ENCODE measurements at places on chromosomes 13 and 19.

DNA sequence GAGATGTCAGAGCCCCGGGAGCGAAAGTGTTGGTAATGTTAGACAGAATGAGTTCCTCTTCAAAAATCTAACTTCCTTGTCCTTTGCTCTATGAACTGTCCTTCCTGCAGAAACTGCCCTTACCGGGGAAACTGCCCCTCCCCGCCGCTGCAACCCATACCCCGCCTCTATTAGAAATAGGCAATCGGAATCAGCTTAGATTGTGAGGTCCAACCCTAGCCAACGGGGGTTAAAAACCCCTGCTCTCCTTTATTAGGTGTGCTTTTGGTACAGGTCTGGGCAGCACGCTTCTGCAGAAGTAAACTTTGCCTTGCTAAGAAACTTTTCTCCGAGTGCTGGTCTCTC, 11.5 kb upstream of the CAPNS1 start:
- DNase-seq, result peak; percentile 44

DNA sequence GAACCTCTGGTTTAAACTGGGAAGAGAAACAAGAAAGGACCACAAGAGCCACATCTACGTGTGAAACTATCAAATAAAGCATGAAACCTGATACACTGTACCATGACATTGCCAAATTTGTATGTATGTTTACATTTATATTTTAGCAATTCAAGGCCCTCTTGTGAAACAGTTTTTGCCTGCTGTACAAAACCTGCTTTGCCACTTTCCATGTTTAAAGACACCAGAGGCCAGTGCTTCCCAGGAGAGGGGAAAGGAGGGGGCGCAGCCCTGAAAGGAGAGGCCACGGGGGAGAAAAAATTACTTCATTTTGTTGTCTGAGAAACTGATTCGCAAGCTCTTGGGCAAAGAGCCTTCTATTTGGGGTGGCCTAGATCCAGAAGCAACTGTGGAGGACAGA, 124.8 kb downstream of the DCLK1 start:
- DNase-seq, result no peak

- DNase-seq, result no peak
These were observed 343.0 kb downstream of the PCDH9 start for GRCh38 chr13:66887088-66887487.

- DNase-seq, result no peak
These were observed 113.5 kb upstream of the EDNRB start for GRCh38 chr13:78032132-78032531.

DNA sequence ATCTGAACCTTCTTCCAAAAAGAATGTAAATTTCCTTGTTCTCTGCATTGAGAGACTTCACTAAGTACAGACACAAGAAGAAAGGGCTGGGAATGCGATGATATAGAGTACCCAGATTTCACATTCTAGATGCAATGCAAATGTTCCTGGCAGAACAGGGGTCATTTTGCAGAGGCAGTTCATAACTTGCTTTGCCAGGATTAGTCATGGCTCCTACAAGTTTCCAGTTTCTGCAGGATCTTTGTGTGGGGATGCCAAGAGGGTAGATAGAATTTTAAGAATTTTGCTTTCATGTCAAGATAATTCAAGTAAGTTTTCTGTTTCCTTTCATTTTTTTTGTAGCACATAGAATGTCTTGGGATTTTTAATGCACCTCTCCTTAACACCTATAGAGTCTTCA, 181.2 kb downstream of the FGF9 start:
- no peak for DNase-seq

GRCh38 chr19:44752816-44753625, 4.5 kb downstream of the BCL3 start:
- peak; percentile 92 for DNase-seq

- DNase-seq, result no peak
These were observed 93.1 kb downstream of the CYSLTR2 start for GRCh38 chr13:48746821-48747220.

DNA sequence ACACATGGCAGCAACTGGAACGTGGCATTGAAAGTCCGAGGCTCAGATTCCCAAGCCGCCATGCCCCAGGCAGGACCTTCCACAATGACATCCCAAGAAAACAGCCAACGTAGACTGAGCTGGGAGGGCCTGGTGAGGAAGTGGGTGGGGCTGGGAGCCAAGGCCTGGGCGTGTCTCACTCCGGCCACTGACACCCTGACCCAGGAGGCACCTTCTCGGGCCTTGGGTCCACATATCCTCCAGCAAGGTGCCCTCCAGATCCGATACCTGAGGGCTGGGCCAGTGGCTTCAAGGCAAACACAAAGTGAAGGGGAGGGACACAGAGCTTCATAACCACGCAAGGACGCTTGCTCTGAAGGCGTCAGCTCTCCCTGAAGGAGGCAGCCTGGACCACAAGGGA, 43.0 kb downstream of the RAB20 start:
- DNase-seq, result no peak

GRCh38 chr13:64283926-64284325, 2868.3 kb upstream of the PCDH20 start:
- DNase-seq, result no peak

GRCh38 chr13:93680329-93680728, 453.7 kb downstream of the GPC6 start:
- DNase-seq, result no peak

DNA sequence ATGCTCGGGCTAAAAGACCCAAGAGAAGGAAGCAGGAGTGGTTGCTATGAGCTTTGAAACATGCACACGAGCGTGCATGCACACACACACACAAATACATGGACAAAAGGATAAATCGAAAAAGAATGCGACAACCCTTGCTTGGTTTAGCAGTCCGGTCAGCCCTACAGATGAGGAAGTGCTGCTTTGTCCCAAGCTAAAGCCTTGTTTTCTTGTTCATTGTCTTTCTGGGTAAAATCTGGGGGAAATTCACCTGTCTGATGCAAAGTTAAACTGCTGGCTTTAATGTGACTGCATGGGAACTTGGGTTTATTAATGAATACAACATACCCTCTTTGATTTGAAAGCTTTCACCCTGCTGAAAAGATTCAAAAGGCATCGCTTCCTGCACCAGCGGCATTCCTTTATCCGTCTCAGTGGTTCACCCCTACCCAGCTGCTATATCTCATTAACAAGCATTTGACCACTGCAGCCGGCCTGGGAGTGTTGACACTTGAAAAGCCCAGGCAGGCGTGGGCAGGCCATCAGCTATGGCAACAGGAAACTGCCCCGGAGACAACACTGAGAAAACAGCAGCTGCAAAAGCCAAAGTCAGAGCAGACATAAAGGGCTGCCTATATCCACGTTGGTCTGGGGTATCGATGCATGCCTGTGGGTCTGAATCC, 301.7 kb downstream of the NDFIP2 start:
- DNase-seq, result peak; percentile 70

GRCh38 chr19:6423499-6424194, 964 bp downstream of the KHSRP start:
- peak; percentile 78 for DNase-seq

DNA sequence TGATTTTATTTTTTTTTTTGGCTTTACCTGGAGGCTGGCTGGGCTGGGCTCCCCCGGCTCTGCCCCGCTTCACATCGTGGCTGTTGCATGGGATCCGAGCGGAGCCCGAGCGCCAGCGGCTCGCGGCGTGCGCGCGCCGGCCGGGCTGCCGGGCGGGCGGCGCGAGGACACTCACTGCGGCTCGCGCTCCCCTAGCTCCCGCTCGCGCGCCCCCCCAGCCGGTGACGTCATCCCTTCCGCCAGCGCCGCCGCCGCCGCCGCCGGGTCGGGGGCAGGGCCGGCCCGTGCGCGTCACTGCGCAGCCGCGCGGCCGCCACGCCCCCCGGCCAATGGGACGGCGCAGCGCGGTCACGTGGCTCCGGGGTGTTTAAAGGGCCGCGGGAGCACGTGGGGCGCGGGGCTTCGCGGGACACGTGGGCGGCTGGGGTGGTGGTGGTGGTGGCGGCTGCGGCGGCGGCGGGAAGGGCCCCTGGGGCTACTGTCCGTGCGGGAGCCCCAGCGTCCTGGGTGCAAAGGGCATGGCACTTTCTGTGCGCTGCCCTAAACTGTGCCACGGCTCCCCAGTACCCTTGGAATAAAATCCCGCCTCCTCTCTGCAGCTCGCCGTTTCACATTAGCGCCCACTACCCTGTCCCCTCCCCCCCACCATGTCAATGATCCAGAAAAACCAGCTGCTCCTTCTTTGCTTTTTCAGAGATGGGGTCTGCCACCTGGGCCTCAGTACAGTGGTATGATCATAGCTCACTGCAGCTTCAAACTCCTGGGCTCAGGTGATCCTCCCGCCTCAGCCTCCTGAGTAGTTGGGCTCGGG, at the start of gene PTPRS:
Gene PTPRS (minus strand): TSS at position 176 of the 811 bp plus-strand sequence. CDS start 54,672 bp downstream, outside the sequence.
- DNase-seq, result peak; percentile 93

DNA sequence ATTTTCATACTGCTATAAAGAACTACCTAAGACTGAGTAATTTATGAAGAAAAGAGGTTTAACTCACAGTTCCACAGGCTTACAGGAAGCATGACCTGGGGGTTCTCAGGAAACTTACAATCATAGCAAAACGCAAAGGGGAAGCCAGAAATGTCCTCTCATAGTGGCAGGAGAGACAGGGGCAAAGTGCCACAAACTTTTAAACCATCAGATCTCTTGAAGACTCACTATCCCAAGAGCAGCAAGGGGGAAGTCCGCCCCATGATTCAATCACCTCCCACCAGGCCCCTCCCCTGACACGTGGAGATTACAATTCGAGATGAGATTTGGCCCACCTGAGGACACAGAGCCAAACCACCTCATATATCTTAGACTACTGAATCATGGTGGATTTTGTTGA, 198.7 kb downstream of the KCTD12 start:
- no peak for DNase-seq

- no peak for DNase-seq
These were observed 507.4 kb upstream of the KLF12 start for GRCh38 chr13:74641586-74641985.

DNA sequence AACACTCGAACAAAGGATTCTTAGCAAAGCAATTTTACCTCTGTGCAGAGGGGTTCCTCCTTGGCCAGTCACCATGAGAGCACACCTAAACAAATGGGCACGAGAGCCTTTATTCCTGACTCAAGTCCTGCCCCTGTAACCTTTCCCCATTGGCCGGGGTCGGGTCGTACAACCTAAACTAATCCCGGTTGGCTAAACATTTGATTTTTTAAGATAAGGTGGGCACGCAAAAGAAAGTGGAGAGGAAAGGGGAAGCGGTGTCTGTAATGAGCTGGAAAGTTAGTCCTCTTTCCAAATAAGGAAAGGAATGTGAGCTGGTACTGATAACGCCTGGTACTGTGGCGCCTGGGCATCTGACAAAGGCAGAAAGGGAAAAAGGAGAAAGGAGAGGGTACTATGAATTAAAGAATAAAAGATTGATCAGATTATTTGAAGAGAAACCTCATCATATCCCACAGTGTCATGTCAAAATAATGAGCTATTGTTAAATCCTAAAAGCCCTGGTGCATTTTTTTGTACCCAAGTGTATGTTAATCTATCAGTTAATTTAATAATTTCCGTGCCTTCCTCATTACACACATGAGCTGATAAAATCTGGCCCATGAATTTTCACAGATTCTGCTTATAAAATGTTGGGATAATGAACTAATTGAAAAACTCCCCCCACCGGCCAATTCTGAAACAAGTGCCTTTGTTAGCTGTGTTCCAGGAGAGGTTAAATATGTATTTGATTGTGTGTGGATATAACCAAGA, 335.7 kb downstream of the RFC3 start:
- no peak for DNase-seq

- no peak for DNase-seq
These were observed 1017.6 kb downstream of the PCDH9 start for GRCh38 chr13:66212511-66212910.

- no peak for DNase-seq
These were observed 1.9 kb upstream of the NKPD1 start for GRCh38 chr19:45162608-45163143.

DNA sequence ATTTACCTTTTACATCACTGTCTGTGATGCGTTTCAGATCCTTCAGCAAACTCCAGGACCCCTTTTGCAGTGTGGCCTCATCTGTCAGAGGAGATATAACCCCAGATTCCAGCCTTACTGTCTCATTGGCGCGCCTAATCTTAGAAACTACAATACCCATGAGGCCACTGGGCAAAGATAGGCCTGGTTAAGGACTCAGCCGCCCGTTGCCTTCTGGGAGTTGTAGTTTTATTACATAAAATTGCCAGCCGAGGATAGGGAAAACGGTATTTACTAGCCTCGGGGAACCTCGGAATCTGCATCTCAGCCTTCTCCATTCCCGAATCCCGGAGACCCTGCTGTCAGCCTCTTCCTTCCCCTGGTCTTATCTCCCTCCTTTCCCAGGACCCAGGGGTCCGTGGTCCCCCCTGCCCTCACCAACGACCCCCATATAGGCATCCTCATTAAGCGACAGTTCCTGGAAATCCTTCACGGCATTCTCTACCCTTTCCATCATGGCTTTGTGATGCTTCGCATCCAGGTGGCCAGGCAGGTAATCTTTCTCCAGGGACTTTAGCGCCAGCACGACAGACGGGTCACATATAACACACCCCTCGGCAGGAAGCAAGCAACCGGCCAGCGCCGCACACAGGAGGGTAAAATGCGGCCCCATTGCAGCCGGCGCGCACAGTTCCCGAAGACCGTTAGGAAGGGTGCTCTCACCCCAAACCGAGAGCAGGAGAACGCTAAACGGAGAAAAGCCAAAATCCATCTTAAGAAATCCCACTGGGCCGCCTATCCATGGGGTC, 1.3 kb downstream of the IZUMO1 start:
- DNase-seq, result peak; percentile 68

GRCh38 chr13:20719783-20720182, 16.3 kb downstream of the IL17D start:
- DNase-seq, result no peak

DNA sequence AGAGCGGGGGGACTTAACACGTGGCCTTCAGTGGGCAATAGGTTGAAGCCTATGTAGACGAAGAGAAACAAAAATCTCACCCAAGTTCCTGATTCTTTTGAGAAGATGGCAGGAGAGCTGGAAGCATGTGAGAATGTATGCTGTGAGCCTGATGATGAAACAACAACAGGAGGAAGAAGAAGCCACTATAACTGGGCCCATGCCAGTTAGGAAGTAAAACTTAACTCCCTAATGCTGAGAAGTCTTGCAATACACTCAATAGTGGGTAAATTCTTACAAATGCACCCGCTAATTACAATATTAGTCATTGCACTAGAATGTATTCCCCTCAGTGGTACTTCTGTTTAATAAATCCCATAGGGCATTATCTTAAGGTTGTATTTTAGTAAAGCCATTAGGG, 9.1 kb downstream of the PCDH17 start:
- no peak for DNase-seq

DNA sequence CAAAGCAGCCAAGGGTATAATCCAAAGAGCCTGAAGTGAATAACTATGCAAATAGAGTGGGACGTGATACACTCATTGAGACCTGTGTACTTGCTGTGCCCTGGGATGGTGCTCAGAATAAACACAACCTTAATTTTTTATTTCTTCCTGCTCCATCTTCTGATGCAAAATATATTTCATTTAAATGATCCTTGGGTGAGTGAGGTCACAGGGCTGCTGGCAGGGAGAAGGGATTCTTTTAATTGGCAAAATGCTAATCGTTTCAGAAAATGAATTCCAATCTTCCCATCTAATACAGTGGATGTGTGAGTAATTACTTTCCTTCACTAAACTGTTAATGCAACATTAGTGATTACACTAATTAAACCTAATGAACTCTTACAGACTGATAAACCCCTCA, 63.5 kb downstream of the SIAH3 start:
- DNase-seq, result no peak

GRCh38 chr19:50292216-50292827, 36.9 kb downstream of the KCNC3 start:
- DNase-seq, result no peak

Data from hepatocyte (in vitro differentiated cells).